ENCODE measurements at places on chromosomes 13 and 19. TPM values are rescaled to one million over a fixed set of nuclear protein-coding genes. Genes with fewer than 3 reads are reported as not detected.

Gene BCAM
- 46.4 TPM for total RNA-seq

Gene TEAD2
- total RNA-seq: 57.8 TPM

- H3K4me1 ChIP-seq: peaks cover 75% of the 10 kb centered on the region
- H3K27ac ChIP-seq: peak overlapping the region; percentile 100
- peak overlapping the region; percentile 97 for H3K4me3 ChIP-seq
- H3K36me3 ChIP-seq: peaks cover 28% of the 10 kb centered on the region
Measured at GRCh38 chr19:2271234-2272103, 10.5 kb downstream of the PEAK3 start.

Gene PODNL1
- total RNA-seq: 0.69 TPM

GRCh38 chr13:90696254-90696653 is 651.2 kb upstream of the MIR17HG start:
- no peaks in the 10 kb centered on the region for H3K27me3 ChIP-seq
- H3K27ac ChIP-seq: no peak overlapping the region
- DNase-seq: no peak
- H3K36me3 ChIP-seq: no peaks in the 10 kb centered on the region

- H3K4me1 ChIP-seq: no peaks in the 10 kb centered on the region
- H3K36me3 ChIP-seq: no peaks in the 10 kb centered on the region
- H3K4me3 ChIP-seq: no peak overlapping the region
- DNase-seq: no peak
- H3K27me3 ChIP-seq: no peaks in the 10 kb centered on the region
- H3K27ac ChIP-seq: no peak overlapping the region
Measured at GRCh38 chr13:41302743-41303142, 8.3 kb upstream of the NAA16 start.

DNA sequence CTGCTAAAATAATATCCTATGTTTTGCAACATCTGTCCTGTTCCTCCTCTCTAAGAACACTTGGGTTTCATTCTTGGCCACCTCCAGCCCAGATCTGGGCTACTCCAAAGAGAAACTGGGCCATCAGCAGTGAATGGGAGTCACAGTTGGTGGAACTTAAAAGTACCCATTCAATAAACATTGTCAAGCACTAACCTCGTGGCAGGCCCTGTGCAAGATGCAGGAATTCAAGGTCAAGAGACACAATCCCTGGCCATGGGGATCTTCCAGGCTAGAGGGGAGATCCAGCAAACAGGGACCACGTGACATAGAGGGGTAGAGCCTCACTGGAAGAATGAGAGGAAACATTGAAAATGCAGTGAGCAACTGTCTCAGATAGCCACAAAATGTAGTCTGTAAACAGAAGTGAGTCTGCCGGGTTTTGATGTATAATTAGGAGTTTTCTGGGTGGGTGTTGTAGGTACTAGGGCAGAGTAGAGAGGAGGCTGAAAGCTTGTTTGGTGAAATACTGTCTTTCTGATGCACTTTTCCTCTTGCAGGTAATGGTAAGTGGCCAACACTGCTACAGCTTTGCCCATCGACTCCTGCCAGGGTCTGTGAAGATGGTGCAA is 14.8 kb upstream of the EID2 start:
- no peaks in the 10 kb centered on the region for H3K27me3 ChIP-seq
- H3K4me1 ChIP-seq: peaks cover 9% of the 10 kb centered on the region
- no peak overlapping the region for H3K4me3 ChIP-seq
- peak; percentile 68 for DNase-seq

DNA sequence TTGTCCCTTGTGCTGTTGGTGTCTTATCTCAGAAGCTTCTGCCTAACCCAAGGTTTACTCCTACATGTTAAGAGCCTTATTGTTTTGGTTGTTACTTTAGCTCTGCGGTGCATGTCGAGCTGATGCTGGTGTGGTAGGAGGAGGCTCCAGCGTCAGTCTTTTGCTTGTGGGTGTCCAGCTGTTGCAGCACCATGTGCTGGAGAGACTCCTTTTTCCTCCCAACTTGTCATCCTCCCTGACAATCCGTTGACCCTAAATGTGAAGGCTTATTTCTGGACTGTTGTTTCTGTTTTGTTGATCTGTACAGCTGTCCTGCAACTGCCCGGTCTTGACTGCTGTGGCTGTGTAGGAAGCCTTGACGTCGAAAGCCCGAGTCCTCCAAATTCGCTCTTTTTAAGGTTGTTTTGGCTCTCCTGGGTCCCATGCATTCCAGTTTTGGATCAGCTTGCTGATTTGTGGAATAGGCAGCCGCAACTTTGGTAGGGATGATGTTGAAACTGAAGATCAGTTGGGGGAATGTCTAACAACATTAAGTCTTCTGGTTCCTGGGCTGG is 15.3 kb downstream of the NAXD start:
- peak overlapping the region; percentile 69 for H3K27ac ChIP-seq
- H3K4me1 ChIP-seq: peaks cover 54% of the 10 kb centered on the region
- no peaks in the 10 kb centered on the region for H3K27me3 ChIP-seq
- no peak overlapping the region for H3K4me3 ChIP-seq
- peaks cover 13% of the 10 kb centered on the region for H3K36me3 ChIP-seq
- DNase-seq: no peak
